ENCODE measurements at places on chromosomes 12 and 14.

GRCh38 chr12:28068467-28068866, 95.9 kb upstream of the PTHLH start:
- peaks cover 37% of the 10 kb centered on the region for H3K4me1 ChIP-seq
- H3K4me3 ChIP-seq, result no peak overlapping the region
- H3K36me3 ChIP-seq, result peaks cover 29% of the 10 kb centered on the region
- DNase-seq, result no peak
- no peak overlapping the region for H3K27ac ChIP-seq

DNA sequence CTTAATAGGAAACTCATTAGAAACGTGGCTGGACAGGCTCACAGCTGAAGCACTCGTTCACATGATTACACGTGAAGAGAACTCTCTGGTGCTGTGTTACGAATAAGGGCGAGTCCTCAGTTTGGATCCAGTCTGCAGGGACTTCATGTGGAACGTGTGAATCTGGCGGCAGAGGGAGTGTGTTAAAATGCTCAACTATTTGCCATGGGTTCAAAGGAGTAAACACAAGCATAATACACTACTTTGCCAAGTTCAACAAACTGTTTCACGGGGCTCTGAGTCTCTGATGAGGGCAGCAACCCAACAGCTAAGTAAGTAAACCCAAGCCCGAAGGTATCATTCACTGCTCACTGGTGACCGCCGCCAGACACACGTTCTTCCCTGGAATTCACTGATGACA, 42.4 kb downstream of the NUAK1 start:
- peak overlapping the region; percentile 74 for H3K27ac ChIP-seq
- H3K36me3 ChIP-seq, result peaks cover 20% of the 10 kb centered on the region
- peaks cover 35% of the 10 kb centered on the region for H3K4me1 ChIP-seq
- no peak overlapping the region for H3K4me3 ChIP-seq

DNA sequence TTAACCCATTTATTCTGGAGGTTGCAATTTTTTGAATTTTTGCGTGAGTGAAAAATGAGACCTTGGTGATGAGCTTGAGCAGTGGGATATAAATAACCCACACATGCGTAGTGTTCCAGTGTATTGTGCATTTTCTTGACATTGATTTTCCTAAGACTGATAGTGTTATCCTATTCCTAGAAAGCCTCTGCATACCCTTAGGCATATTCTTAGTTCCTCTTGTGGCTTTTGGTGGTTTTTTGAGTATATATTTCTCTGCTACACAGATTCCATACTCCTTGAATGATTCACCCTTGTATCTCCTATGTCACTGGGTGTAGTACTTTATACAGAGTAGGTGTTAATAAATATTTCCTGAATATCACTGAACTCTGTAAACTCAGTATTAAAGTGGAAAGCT, 363.4 kb upstream of the PDE3A start:
- no peak for DNase-seq
- H3K27me3 ChIP-seq, result no peaks in the 10 kb centered on the region
- no peak overlapping the region for H3K27ac ChIP-seq

DNA sequence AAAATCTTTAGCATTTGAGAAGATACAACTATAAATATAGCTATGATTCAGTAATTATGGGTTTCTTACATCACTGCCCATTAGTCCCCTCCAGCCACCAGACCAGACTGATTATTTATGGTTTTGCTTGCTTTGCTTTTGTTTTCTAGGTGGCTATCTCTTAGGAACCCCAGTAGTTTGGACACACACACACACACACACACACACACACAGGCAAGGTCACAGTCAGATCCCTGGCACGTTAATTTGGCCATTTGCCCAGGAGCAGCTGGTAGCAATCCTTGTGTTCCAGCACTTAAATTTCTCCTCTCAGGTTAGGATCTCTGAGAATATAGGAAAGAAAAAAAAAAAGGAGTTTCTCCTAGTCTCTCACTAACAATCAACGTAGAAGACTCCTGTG, 90.2 kb upstream of the RESF1 start:
- H3K36me3 ChIP-seq, result peaks cover 5% of the 10 kb centered on the region
- H3K4me3 ChIP-seq, result no peak overlapping the region
- H3K27ac ChIP-seq, result no peak overlapping the region
- DNase-seq, result no peak
- H3K4me1 ChIP-seq, result peaks cover 12% of the 10 kb centered on the region
- no peaks in the 10 kb centered on the region for H3K27me3 ChIP-seq

GRCh38 chr14:100203962-100204834, 34.7 kb upstream of the YY1 start:
- no peak for DNase-seq
- peaks cover 10% of the 10 kb centered on the region for H3K36me3 ChIP-seq
- H3K4me1 ChIP-seq, result no peaks in the 10 kb centered on the region

DNA sequence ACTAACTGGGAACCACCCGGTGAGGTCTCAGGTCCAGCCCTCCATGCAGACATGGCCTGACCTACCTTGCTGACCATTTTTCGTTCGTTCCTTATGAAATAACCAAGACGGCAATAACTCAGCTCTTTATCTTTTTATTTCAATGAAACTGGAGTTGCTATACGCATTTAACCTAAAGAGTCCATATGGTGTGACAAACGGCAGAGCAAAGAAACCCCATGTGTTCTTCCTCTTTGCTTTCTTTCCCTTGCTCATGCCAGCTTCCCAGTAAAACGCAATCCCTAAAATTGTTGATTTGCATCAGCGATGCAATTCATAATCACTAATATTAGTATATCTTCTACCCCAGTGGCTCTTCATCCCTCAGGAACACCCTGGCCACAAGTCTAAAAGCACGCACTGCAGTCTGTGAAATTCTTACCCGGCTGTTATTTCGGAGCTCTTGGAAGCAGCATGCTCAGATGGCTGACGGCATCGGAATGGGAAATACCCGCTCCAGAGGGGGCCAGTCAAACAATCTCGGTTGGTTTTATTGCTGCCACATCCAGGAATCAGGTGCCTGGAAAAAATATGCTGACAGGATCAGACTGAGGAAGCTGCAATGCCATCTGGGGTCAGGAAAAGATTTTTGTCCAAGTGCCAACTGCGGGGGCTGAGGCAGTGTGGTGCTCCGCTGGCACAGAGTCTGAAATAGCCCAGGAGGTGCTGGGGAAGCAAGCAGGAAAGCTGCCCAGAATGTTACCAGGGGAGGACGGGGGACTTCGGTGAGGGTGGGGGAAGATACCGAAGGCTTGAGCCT, 28.2 kb upstream of the KCNA1 start:
- H3K36me3 ChIP-seq, result peaks cover 3% of the 10 kb centered on the region
- DNase-seq, result no peak
- no peaks in the 10 kb centered on the region for H3K4me1 ChIP-seq
- no peak overlapping the region for H3K27ac ChIP-seq
- peaks cover 42% of the 10 kb centered on the region for H3K27me3 ChIP-seq

DNA sequence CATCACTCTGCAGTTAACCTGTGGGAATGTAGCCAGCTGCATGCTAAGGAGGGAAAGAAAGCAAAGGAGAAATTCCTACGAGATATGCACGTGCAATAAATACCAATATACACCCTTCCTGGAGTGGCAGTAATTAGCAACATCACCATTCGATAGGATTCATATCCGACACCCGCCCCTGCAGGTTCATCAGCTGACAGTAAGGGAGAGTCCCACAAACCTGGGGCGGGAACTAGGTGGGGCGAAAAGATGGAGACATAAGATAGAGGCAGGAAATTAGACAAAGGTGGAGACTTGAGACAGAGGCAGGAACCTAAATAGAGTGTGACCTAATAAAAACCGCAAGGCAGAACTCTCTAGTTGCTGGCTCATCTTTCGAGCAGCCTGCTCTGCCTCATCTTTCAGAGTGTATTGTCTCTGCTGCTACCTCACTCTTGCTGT, 51.6 kb downstream of the PLEKHG3 start:
- H3K27ac ChIP-seq, result peak overlapping the region; percentile 98
- peaks cover 53% of the 10 kb centered on the region for H3K4me1 ChIP-seq
- H3K27me3 ChIP-seq, result no peaks in the 10 kb centered on the region
- DNase-seq, result no peak
- no peak overlapping the region for H3K4me3 ChIP-seq

DNA sequence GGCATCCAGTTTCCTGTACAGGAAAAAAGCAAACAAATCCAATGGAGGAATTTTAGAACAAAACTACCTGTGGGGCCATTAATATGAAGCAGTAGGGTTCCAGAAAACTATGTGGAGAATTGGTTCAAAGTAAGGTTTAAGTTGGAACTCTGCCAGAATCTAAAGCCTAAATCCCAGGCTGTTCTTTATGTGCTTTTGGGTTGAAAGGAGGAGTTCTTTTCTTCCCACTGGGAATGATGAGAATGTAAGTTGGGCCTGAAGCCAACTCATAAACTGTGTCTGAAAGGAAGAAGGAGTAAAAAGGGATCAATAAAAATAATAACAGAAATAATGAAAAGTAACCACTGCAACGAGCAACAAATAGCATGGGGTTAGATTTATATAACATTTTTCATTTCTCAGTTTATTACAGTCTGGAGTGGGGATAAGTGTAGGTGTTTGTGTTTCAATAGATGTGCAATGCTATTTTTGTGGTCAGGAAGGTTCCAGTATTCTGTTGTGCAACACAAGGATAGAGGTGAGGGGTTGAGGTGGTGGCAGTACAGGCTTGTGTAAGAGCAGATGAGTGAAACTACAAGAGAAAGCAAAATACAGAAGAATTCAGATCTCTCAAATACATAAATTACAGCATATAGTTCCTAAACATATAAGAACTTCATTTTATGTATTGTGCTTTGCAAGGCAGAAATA, 373.6 kb downstream of the EMP1 start:
- H3K27me3 ChIP-seq, result peaks cover 23% of the 10 kb centered on the region
- H3K4me3 ChIP-seq, result no peak overlapping the region
- peak overlapping the region; percentile 18 for H3K27ac ChIP-seq

- peaks cover 3% of the 10 kb centered on the region for H3K4me1 ChIP-seq
- H3K27ac ChIP-seq, result no peak overlapping the region
- no peak for DNase-seq
- H3K27me3 ChIP-seq, result no peaks in the 10 kb centered on the region
These were observed 250.1 kb downstream of the NUAK1 start for GRCh38 chr12:105888696-105889095.

GRCh38 chr12:75635606-75636444, 124.4 kb upstream of the KRR1 start:
- peaks cover 36% of the 10 kb centered on the region for H3K4me1 ChIP-seq
- H3K27me3 ChIP-seq, result no peaks in the 10 kb centered on the region
- H3K36me3 ChIP-seq, result no peaks in the 10 kb centered on the region
- peak overlapping the region; percentile 62 for H3K27ac ChIP-seq
- no peak overlapping the region for H3K4me3 ChIP-seq
- DNase-seq, result no peak
